ENCODE measurements at places on chromosomes 7 and 10. TPM values are rescaled to one million over a fixed set of nuclear protein-coding genes. Genes with fewer than 3 reads are reported as not detected.

DNA sequence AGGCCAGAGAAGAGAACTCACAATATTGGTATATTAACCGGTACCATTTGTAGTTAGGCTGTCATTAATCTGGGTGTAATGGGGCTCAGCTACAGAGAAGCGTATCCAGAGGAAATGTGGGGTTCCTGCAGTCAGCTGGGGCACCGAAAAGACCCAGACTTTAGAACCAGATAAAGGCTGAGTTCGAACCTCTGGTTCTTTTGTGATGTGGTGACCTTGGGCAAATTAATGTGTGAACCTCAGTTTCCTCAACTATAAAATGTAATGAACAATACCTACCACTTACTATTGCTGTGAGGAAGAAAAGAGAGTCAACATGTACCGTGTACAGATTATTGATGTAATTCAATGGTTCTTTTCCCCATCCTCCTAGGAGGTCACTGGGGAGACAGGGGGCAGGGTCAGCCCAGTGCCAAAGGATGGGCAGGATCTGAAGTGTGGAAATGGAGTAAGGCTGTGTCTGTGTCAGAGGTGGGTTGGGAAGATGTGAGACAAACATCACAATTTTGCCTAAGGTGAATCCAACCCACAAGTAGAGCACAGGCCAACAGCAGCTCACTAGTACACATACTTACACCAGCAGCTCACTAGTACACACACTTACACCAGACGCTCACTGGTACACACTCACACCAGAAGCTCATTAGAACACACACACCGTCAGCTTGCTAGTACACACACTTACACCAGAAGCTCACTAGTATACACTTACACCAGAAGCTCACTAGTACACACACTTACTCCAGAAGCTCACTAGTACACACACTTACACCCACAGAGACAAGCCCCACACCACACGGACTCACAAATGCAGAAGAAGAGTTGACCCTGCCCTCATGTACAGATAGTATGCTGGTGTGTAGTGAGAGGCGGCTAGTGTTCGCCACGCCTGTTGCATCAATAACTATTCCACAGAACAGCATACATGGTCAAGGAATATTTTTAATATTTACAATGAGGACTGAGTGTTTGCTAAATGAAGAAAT, 28.0 kb downstream of the PRSS2 start:
- no peak for DNase-seq

GRCh38 chr10:72013202-72013945, 49.2 kb downstream of the CHST3 start:
- no peak for DNase-seq

DNA sequence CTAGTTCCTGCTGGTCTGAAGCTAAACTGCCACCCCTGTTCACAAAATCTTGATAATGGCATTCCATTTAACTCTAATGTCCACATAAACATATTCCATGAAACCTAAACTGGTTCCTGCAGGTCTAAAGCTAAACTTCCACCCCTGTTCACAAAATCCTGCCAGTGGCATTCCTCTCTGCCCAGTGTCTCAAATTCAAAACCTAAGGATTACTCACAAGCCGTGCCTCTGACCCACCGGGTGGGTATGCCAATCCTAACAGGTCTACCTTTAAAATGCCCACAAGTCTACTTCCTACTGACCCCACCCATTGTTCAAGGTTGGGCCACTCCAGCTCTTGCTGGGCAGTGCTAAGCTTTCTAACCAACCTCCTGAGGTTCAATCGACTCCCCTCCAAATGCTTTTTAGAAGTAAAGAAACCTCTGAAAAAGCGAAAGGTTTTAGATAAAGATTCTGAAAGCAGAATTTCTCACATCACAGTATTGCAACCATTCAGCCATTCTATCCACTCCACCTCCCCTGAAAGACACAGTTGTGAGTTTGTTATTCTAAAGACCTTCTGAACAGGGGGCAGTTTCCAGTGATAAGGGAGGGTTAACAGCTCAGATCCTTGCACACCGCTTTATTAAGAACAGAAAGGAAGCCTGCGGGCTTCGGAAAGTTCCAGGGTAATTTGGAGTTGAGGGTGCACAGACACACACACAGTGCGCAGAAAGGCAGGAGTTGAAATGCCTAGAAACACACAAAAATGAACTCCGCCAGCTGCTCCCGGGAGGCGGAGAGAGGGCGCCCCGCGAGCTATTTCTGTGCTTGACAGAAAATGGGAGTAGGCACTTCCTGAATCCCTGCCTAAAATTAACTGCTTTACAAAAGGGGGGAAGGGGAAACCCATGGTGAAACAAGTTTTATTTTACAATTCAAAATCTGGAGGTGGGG, 87.7 kb downstream of the TNS3 start:
- DNase-seq: no peak

DNA sequence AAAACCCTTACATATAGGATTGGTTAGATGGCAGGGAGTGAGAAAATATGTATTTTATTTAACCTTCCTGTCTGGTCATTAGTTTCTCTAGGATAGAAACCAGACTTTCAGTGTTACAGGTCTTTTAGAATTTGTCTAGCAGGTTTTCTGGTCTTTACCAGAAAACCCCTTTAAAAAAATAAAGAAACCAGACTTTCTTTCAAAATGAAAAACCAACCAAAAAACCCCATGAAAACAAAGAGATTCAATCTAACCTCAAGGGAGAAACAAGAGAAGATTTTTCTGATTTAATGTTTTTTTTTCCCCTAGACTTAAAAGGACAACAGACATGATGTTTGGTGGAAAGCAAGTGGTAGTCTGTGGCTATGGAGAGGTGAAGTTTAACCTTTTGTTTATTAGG, 28.7 kb upstream of the STRIP2 start:
- no peak for DNase-seq

DNA sequence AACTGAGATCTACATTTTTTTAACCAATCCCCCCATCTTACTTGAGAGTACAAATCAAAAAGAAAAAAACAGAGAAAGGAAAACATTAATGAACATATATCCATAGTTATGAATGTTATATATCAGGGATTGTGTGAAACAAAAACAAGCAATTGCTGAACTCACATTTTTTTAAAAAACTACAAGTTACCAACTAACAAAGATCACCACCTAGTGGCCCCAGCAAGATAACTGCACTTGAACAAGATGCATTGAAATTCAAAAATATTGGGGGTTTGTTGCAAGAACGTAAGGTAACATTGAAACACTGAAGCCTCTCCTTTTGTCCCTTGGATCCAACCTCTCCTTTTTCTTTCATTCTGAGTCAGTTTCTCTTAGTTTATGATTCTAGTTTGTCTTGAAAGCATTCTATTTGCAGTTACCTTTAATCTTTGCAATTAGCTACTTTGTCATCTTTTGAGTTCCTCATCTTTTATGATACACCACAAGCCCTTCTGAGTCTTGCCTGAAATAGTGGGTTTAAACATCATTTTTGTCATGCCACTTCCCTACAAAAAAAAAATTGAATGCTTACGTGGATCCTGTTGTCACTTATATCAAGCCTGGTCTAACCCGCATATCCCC, 87.3 kb upstream of the TES start:
- no peak for DNase-seq

DNA sequence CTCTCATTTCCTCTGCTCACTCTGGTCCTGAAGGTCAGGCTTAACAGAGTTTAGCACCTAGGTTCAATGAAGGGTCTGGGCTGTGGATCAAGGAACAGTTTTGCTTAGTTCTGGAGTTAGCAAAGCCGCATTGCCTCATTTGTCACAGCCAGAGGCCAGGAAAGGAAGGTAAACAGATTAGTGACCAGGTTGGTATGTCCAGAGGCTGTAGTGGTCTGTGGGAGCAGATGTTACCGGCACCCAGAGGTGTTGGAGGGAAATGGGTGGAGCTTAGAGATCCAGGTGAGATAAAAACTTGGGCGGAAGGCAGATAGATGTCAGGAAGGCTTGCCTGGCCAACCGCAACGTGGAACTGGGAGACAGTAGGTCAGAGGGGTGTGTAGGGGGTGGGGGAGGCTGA, 36.6 kb upstream of the ZMIZ2 start:
- peak; percentile 34 for DNase-seq

DNA sequence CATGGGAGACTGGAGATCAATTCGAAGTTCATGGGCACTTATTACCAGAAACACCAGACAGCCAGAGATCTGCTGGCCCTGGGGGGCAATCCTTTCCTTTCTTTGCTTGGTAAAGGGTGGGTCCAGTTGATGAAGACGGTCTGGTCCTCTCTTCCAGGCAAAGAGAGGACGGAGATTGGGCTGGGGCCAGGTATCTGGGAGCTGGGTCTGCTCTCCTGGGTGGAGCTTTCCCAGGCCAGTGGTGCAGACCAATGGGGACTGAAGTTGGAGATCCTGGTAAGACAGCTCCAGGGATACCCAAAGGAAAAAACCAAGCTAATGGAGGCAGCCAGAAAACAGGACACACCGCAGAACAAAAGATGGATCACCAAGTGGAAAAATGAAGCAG, 18.3 kb downstream of the NOD1 start:
- no peak for DNase-seq

DNA sequence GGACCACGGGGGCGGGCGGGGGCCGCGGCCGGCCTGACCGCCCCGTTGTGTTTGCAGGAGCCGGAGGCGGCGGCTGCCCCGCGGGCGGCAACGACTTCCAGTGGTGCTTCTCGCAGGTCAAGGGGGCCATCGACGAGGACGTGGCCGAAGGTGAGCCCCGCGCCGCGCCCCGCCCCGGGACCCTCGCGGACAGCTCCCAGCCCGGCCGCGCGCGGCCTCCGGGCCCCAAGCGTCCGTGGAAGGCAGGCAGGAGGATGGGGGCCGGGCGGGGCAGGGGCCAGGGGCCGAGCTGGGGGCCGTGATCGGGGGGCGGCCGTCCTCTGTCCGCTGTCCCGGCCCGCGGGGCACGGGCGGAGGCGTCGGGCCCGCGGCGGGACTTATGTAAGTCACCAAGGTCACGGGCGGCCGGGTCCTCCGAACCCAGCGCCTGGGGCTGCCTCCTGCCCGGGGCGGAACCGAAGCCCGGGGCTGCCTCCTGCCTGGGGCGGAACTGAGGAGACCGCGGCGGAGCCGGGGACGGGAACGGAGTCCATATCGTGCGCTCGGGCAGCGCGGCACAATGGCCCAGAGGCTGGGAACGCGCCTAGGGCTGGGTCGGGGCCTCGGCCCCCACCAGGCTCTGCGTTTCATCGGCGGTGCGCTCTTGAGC, 497 bp downstream of the PPP2R2D start:
- DNase-seq: peak; percentile 93

DNA sequence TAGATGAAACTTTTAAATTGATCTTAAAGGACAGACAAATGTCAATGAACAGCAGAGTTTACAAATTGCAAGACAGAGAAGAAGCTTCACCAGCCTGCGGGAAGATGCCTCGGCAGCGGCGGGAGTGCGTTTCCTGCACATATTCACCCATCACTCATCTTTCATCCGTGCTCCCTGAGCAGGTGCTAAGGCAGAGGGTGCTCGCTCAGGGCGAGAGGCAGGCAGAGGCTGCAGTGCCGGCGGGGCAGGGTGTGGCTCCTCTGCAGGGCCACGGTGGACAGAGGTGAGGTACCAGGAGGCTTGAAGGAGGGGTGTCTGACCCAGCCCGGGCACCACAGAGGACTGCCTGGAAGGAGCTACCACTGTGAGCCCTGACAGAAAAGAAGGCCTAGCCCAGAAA, 155.2 kb upstream of the PPP2R2D start:
- DNase-seq: no peak

DNA sequence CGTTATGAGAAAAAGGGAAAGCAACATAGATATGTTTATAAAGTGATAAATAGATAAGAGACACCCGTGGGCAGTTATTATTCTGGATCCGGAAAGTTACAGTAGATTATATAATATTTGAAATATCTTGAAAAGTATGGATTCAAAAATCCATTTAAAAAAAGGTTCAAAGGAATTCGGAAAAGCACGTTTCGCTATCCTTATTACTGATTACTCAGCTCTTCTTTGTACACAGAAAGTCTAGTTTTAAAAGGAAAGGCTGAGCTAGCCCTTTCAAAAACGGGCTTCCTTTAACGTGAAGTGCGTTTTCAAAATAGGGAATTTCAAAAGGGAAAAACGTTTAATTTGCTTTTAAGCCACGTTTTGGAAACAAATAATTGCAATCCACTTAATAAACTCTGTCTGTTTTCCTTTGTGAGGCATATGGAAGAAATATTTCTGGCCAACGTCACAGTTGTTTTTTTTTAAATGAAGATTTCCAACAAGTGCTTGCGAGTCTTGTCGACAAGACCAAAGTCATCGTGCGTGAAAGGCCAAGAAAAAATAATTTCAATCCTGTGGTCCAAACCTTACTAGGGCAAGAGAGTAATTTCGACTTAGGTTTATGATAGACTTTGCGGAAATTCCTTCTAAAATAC, 2.2 kb upstream of the SKIDA1 start:
- DNase-seq: no peak

DNA sequence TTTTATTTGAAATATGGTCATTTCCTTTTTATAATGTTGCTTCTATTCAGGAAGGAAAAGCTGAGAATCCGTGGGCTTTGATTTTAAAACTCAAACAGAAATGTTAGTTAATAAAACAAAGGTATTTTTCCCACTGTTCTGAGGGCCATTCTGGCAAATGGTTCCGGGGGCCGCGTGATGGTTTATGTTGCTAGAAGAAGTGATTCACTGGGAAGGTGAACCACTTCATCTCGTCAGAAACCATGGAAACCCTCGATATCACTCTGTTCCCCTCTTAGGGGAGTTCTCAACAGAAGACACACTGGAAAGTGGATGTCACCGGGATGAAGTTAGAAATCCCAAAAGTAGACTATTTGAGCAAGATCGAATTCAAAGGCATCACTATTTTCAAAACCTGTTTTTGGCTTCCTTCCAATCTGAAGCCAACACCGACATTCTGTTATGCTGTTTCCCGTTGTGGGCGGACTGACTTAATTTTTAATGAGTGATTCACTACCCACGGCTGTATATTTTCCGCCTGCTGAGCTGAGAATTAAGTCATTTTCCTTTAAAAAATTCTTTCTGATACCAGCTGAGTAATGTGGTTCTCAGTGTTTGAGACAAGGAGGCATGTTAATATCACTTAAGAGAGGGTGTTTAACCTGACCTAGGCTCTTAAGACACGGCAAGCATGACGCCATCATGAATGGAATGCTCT, 84.1 kb downstream of the PTPRE start:
- DNase-seq: peak; percentile 76

GRCh38 chr7:102392330-102392729, 3.8 kb upstream of the PRKRIP1 start:
- DNase-seq: no peak

The CYP26C1 gene
- 0.46 TPM for total RNA-seq

Data from upper lobe of left lung (tissue), 6 donors.